NCI-H1436 treated with DMSO at 0.1 percent for 48 hours (cell line): ENCODE measurements at places on chromosomes 7 and 10.

DNA sequence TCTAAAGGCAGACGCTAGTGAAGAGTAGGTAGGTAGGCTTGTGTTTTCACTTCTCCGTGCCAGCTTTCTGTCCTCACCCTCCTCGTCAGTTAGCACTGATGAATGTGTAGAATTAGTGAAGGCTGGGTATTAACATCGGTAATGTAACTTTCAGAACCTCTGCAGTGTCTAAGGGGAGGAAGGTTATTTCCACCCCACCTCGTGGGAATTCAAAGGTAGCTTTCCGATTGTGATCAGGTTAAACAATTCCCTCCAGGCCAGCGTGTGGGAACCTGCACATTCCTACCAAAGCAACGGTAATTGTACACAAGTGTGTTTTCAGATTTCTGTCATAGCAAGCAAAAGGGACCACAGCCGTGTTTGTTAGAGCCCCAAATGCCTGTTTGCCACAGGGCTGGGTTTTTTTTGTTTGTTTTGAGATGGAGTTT is 405.0 kb upstream of the GALNT17 start:
- DNase-seq: no peak

GRCh38 chr7:16668978-16669377 is 23.0 kb downstream of the BZW2 start:
- DNase-seq: no peak

GRCh38 chr10:77800738-77801266 is 125.8 kb downstream of the DLG5 start:
- DNase-seq: no peak

DNA sequence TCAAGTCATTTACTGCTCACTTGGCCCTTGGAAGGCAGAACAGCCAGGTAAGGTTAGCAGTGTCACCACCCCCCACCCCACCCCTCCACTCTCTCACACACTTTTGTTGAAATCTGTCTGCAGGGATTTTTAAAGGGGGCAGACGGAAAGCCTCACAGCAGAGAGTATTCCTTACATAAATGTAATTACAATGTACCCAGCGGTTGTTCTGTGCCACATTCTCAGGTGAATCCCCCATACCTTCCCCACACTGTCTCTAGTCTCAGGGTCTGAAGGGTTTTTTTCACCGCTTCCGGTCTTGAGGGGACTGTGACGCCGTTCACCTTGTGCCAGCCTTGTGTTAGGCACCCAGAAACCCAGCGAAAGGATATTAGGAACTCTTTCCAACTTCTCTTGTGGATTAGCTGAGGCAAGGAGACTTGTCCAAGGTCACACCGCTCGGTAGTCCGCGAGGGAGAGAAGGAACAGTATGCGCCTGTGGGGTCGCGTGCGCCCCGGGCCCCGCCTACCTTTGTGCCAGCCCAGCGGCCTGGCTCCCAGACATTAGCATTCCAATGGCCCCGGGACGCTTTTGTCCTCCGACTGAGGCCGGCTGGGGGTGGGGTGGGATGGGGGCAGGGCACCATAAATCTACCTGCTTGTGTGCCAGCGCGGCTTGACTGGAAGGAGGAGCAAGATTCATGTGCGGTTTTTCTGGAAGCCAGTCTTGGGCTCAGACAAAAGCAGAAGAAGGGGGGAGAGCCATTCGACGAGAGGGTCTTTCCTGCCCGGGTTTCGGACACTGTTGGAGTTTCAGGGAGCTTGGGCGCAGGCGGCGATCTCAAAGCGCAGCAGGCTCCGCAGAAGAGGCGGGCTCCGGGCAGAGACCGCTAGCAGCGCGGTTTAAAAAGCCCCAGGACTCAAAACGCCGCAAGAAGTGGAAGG is 4.5 kb downstream of the NEUROG3 start:
- DNase-seq: no peak
